ENCODE measurements at places on chromosomes 1 and 21.

DNA sequence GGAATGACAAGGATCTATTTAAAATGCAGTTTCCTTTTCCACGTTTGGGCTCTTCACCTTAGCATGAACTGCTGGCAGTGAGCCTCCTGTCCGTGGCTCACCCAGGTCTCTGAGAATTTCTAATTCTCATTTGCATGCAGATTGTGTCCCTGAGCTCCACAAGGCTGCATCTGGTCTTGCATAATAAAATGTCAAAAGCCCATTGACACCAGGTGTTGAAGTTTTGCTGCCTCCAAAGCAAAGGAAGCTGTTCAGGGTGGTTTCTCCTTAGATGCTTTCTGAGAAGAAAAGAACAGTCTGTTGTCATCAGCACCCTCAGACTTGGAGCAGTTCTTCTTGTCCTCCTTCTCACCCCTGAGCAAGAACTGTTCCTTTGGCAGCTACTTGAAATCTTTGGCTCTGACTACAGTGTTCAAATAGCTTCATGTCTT lies 433.1 kb upstream of the KAZN start:
- no peak for DNase-seq

DNA sequence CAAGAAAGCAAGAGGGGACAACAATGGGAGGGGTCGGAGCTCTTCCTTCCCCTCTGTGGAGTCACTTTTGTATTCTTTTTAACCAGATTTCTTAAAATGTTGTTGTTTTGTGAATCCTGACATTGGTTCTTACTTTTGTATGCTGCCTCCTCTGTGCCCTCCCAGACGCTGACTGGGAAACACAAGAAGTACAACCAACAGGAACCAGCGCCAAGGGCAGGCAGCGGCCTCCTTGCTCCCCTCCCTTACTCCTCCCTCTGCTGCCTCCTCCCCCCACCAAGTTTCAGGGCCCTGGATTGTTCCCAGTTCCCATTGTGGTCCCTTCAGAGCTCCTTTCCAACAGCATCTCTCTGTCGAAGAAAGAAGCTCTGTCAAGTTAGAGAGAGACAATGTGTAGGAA lies 111.1 kb downstream of the BRINP2 start:
- peak; percentile 29 for DNase-seq

DNA sequence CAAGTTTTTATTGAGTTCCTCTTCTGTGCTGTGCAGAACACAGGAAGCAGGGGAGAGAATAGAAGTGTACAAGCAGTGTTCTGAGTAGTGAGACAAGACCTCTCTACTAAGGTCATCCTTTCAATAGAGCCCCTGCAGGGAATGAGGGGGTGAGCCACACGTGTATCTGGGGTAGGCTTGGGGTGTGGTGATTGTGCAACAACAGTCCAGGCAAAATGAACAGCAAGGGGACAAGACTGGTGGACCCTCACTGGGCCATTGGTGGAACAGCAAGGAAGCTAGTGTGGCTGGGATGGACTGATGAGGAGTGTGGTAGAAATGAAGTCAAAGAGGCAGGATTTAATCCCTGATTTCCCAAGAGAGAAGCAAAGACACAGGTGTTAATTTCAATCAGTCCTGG lies 8.2 kb upstream of the BMP8A start:
- DNase-seq: no peak

GRCh38 chr1:161038523-161039153 lies at the start of gene TSTD1:
Gene TSTD1, minus strand, starts transcription at chr1:161038964. Its CDS starts 75 bp downstream, at chr1:161038889.
- DNase-seq: no peak

DNA sequence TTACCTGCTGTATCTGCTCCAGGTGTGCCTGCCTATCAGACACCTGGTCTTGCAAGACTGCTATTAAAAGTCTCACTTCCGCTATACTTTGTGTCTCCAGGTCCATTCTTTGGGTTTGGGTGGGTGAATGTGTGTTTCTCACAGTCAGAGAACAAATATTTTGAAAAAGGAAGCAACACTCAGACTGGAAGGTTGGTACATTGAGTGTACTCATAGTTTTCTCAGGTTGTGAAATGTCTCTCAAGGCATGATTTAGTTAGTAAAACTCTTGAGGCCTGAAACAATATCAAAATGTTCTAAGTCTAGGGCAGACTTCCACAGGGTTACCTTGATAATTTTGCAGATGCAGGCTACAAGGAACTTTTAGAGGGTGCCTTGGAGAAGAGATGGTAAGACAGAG lies 429.9 kb upstream of the ZRANB2 start:
- DNase-seq: no peak

DNA sequence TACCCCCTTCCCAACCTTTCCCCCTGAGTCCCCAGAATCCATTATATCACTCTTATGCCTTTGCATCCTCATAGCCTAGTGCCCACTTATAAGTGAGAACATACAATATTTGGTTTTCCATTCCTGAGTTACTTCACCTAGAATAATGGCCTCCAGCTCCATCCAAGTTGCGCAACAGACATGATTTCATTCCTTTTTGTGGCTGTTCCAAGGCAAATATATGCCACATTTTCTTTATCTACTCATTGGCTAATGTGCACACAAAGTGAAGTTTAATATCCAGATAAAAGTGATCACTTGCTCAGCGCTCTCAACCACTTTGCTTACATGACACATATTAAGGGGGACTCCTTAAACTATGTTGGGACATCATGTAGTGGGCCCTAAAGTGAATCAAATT lies 72.4 kb upstream of the TIAM1 start:
- no peak for DNase-seq

DNA sequence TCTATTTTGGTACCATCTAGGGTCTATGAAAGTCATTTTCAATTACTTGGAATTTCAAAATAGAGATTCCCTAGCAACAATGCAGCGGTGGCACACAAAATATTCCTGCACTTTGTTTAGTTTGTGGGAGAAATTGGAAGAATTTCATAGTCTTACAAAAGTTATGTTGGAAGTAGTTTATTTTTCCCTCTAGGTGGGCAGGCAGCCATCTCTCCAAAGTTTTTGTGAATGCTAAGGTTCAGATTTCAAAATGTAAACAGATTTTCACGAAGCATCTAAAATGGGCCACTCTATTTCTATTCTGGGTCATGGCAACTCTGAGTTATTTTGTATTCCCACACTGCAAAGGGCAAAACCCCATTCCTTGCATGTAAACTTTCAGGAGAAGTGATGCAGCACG lies 8.0 kb downstream of the SMCP start:
- no peak for DNase-seq

DNA sequence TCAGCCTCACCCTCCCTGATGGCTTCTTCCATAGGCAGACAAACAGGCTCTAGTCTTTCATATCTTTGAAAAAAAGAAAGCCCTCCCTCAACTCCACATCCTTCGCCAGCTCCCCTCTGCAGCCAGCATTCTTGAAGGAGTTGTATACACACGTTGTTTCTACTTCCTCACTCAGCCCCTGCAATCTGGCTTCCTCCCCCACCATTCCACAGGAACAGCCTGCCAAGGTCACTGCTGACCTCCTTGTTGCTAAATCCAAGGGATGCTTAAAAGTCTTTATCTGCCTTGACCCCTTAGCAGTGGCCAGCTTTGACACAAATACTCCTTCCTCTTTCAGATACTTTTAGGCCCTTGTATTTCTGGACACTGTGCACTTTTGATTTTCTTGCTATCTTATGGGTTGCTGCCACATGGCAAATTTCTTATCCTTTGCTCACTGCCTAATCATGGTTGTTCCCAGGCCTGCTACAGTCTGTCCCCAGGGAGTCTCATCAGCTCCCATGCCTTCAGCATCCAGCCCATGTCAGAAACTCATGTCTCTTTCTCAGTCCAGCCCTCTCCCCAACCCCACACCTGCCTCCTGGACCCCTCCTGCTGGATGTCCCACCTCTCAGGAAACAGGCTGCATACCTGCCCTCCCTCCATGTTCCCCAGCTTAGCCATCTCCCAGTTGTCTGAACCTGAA lies 8.3 kb downstream of the FAM229A start:
- no peak for DNase-seq

GRCh38 chr1:94872771-94873495 lies 52.8 kb downstream of the SLC44A3 start:
- no peak for DNase-seq

GRCh38 chr1:21314743-21315396 lies 24.6 kb upstream of the ECE1 start:
- no peak for DNase-seq
